Vagina (tissue), 2 donors: ENCODE measurements at places on chromosomes 16 and 17.

- no peak for DNase-seq
Observed at GRCh38 chr16:1990351-1991134, 773 bp downstream of the SYNGR3 start.

- DNase-seq, result no peak
Observed at GRCh38 chr17:37769050-37769449, 24.2 kb upstream of the HNF1B start.

- DNase-seq, result no peak
Observed at GRCh38 chr17:68356949-68357455, 65.7 kb downstream of the ARSG start.

DNA sequence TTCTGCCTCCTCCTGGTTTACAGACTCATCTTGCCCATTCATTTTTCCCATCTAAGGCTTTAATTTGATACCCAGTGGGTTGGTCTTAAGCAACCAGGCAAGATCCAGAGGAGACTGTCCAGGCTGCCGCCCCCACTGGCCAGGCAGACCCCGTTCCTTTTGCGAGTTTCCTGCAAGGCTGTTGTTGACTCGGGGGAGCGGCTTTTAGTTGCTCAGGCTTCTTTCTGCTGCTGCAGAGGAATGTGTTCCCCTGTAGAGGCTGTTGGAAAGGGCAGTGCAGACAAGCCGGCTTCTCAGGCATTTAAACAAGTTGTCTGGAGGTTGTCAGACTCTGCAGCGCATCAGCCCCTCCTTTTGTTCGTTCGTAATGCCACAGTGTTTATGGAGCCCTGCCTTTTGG lies 231.2 kb downstream of the PRKCA start:
- no peak for DNase-seq

GRCh38 chr17:66040402-66040801 lies 151.5 kb downstream of the CEP112 start:
- no peak for DNase-seq

- DNase-seq, result no peak
Observed at GRCh38 chr17:75289832-75290337, 652 bp upstream of the SLC25A19 start.

DNA sequence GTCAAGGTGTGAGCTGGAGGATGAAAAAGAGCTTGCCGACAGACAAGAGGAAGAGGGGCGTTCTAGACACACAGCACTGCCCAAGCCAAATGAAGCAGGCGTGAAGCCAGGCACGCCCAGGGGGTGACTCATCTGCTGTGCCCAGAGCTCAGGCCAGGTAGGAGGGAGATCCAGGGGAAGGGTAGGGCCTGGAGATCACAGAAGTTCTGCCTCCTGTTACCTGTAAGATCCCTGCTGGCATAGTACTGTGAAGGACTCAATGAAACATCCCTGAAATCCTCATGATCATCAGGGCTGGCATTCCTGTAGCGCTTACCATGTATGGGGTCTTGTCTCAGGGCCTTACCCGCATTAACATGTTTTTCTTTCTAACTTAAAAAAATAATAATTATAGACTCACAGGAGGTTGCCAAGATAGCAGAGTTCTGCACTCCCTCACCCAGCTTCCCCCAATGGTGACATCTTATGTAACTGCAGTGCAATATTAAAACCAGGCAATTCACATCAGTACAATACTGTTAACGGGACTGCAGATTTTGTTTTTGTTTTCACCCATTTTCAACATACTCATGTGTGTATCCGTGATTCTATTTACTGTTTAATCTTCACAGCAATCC lies 158.6 kb downstream of the XYLT1 start:
- DNase-seq, result no peak

DNA sequence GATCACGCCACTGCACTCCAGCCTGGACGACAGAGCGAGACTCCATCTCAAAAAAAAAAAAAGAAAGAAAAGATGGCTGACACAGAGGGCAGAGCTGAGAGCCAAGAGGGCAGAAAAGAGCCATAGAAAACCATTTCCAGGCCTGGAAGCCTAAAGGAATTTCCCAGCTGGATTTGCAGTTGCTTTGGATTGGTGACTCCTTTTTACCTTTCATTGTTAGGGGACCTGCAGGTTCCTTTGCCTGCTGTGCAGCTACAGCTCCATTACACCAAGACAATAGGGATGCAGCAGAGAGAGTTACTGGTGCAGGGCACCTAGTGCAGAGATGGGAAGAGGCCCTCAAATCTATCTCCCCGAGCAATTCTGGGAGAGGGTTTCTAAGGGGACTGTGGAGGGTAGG lies 18.4 kb downstream of the ZNF668 start:
- no peak for DNase-seq

DNA sequence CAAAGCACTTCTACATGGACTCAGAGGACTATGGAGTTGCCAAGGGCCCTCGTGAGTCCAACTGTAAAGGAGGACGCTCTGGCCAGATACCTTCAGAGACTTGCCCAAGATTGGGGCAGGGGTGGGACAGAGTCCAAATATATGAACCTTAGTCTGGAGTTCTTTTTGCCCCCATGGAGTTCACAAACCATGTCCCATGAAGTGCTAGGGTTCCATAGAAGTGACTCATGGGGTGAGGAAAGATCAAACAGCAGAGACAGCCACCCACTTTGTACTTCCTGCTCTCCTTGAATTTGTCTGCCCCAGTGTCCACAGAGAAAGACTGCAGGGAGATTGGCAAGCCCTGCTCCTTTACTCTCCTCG lies 29.0 kb downstream of the SRL start:
- DNase-seq, result no peak

GRCh38 chr17:48639136-48639535 lies 13.0 kb upstream of the HOXB9 start:
- DNase-seq, result no peak

DNA sequence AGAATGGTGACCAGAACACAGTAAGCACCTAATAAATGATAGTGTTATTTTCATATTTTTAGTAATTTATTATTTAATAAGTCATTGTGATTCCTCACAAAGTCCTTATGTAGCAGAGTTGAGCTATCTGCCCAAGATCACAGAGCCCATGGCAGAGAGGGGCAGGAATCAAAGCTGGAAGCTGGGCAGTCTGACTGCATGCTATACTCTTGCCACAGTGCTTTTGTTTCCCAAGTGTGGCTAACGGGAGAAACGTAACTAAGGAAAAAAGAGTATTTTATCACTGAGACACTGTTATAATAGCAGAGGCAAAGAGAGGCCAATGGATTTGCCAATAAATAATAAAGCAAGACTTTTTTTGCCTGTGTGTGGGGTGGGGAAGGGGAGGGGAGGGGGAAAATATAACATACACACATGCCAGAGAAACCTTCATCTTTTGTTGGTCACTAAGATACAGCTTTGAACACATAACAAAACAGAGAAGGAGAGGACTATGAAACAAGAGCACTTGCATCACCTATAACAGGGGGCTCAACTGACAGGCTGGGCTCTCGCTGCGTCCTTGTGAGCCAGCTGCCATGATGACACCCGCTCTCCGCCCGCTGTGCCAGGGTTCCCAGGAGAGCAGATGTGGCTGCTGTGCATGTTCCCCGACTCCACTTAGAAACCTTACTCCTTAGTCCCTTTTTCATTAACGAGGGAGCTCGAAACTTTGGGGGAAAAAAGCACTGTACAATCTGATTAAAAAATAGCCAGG lies 10.1 kb downstream of the CSNK2A2 start:
- no peak for DNase-seq

GRCh38 chr17:63423251-63423950 lies 22.7 kb downstream of the CYB561 start:
- DNase-seq, result peak; percentile 62

GRCh38 chr17:8904686-8905085 lies 37.2 kb upstream of the PIK3R6 start:
- DNase-seq, result peak; percentile 74

GRCh38 chr17:30393491-30393890 lies 14.8 kb downstream of the CPD start:
- DNase-seq, result no peak

- DNase-seq, result no peak
Observed at GRCh38 chr17:39903158-39903884, 15.1 kb downstream of the GSDMB start.

GRCh38 chr17:27209316-27209715 lies 84.6 kb upstream of the WSB1 start:
- DNase-seq, result no peak
